Activated CD8-positive, alpha-beta memory T cell treated with anti-CD3 and anti-CD28 coated beads for 1 hour (primary cell): ENCODE measurements at places on chromosomes 5 and 9.

DNA sequence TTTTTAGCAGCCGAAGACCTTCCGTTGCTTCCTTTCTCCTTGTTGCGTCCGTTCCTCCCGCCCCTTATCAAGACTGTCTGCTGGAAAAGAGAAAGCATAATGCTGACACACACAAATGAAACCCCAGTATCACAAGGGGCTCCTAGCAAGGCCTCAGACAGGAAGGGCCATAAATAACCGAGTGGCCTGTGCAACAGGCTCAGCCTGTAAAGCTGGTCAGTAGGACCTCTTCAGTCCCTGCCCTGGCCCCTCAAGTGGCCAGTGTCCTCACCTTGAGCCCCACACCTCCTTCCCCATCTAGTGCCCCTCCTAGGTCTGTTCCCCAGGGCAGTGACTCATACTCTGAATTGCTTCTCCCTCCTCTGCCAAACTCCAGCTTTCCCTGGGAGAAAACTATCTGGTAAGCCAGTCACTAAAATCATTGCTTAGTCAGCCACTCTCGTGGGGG, 174.6 kb upstream of the IL12B start:
- no peak for DNase-seq

GRCh38 chr5:141889282-141889871, 11.2 kb upstream of the PCDH1 start:
- DNase-seq, result no peak

DNA sequence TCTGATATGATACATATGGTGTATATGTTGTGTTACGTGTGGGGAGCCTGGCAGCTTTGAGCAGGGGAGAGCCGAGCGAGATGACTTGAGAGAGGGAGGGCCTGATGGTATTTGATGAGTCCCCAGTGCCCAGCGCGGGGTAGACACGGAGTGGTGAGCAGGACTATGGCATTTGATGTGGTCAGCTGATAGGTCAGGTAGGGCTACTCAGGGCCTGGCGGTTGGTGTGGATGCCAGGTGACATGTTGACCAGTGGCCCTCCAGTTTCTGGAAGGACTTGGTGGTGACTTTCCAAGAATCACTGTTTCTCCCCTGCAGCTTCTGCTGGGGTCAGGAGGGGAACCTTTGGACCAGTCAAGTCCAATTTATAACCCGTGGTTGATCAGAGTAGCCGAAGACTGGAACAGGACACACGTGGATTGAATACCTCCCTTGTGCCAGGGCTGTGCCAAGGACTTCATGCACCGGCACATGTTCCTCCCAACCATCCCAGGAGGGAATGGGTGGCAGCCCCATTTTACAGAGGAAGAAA, 148.8 kb downstream of the RGS3 start:
- no peak for DNase-seq

- DNase-seq, result no peak
Observed at GRCh38 chr5:177232761-177233160, 70.8 kb downstream of the RAB24 start.

DNA sequence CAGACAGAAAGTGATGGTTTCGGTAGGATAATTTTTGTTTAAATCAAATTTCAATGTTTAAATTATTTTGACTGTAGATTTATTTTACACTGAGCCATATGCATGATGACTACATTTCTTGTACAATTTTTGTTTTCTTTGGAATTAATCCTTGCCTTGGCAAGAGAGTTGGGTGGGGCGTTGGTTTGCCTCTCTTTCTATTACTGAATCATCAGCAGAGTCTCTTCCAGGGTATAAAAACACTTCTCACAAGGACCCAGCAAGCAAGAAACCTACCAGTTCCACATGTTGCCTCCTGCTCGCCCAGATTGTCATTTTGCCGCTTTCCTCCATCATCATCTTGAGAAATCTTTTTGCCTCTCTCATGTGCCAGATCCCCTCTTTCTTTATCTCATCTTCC, 455.0 kb upstream of the DMAC1 start:
- no peak for DNase-seq

GRCh38 chr9:93669958-93670207, 93.5 kb downstream of the PHF2 start:
- no peak for DNase-seq

- DNase-seq, result no peak
Observed at GRCh38 chr9:37921168-37921510, 17.2 kb upstream of the SLC25A51 start.

- no peak for DNase-seq
Observed at GRCh38 chr5:123033157-123033671, 3.3 kb downstream of the PPIC start.

DNA sequence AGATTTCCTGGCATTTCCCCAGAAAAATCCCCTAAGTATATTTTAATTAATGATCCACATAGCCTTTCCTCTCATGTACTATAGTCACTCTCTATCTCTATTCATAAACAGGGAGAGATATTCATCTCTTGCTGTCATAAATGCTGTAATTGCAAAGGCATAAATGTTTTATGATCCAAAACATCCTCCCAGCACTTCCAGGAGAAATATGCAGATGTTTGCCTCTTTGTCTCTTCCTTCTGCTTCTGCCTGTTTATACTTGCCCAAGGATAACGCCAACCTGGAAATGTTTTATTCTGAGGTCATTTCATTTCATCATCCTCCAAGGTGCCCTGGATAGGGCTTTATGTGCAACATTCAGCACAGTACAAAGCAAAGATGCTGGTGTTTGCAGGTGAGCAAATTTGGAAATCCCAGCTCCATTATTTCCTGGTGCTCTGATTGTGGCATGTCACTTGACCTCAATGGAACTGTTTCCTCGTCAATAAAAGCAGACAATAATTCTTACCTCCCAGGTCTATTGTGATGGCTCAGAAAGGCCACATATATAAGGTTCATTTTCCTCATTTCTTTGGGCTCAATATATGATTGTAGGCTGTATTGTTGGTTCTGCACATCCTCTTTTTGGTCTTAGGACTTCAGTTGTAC, 6.9 kb downstream of the TNFSF15 start:
- no peak for DNase-seq

DNA sequence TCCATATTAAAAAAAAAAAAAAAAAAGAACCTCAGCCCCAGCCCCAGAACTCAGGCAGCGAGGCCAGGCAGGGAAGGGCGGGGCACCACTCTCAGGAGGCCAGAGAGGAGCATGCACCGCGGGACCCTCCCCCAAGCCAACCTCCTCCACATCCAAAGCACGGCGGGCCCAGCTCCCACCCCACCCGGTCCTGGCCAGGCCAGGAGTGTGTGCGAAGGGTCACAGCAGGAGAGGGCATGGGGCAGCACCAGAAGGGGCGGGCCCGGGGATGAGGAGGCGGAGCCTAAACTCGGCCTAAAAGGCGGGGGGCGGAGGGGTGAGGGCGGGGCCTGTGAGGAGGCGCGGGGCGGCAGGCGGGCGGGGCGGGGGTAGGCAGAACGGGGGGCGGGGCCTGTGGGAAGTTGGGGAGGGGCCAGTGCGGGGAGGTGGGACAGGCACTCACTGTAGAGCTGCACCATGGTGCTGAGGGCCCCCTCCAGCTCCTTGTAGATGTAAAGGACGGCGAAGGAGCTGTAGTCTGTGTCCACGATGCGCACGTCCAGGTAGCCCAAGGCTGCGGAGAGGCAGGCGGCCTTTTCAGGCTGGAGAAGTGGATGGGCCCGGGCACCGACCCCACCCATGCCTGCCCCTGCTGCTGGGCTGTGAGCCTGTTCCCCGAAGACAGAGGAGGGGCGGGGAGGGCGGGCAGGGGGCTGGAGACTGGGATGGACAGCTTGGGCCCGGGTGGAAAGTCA, 1.2 kb downstream of the LCN15 start:
- no peak for DNase-seq

DNA sequence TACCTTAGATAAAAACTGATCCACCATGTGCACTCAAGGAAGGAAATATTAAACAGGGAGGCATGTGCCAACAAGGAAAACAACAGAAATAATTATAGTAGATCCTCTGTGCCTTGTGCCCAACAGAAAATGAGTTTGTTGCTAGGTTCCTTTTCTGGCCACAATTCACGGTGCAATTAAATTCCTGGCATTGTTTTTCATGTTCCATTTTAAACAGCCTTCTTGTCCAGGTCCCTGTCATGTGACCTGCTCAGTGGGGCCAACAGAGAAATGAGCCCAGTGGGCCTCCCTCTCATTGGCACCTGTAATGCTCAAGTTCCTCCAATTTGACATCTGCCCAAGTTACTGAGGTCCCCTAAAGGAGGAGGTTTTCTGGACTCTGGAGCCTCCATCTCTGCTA, 56.5 kb downstream of the SPOCK1 start:
- DNase-seq, result no peak

DNA sequence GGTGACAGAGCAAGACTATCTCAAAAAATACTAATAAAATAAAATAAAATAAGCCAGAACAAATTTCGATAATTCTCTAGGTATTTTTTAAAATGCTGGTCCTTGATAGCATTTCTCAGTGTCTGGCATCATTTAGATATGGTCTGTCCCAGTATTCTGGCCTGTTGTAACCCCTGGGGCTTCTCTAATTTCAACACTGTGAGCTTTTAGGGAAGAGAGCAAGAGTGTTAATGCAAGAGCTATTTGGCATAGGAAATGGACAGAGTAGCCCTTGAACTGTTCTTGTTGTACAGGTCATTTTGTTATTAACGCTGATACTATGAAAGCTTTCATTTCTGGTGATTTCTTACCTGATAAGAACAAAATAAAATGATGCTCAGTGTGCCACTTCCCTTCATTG, 112.2 kb upstream of the ZNF608 start:
- no peak for DNase-seq

DNA sequence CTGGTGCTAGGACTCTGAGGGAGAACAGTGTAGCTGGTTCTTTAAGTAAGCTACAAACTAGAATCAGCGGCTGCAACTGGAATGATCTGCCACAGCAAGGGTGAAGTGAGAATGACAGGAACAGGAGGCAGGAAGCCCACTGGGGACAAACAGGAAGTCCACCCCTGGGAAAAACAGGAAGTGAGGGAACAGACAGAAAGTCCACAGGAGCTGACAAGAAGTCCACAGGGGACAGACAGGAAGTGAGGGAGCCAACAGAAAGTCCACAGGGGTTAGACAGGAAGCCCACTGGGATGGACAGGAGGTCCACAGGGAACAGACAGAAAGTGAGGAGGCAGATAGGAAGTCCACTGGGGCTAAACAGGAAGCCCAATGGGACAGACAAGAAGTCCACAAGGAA, 15.5 kb downstream of the ADAMTS16 start:
- no peak for DNase-seq

DNA sequence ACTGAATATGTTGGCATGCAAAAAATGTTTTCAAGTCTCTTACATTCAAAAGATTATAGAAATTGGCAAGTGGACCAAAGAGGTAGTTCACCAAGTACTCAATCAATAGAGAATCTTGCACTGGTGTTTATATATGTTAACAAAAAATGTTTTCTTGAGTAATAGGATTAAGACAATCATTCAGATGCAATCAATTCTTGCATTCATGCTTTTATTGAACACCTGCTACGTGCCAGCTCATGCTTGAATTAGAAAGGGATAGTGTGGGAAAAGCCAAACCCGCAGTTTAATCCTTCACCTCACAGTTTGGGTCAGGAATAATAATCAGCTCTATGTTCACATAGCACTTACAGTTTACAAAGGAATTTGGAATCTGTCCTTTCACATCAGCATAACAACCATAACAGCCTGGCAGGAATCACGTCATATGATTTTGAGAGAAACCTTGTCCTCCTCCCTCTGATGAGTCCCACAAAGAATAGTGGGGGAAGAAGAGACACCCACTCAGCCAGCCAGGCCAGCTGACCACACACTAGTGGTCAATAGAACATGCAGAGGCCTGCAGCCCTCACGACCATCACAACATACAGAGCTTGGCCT, 36.8 kb upstream of the FRRS1L start:
- DNase-seq, result no peak

GRCh38 chr9:21543187-21543586, 61.1 kb upstream of the IFNE start:
- DNase-seq, result no peak

DNA sequence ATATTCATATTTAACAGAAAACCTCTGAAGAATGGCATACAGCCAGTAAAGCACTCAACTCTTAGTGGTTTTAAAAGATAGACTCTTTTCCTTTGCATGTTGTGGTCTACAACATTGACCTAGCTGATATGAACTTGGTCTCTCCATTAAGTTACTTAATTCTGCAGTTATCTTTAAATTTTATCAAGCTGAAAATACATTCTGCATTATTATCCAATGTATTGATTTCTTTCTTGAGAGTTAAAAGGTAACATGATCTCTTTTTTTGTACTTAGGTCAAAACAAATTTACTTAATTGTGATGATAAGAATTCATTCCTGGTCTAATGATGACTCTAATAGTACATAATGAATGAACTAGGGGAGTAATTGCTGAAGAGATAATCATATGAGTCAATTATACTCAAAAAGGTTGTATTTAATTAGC, 132.9 kb downstream of the STARD4 start:
- DNase-seq, result no peak

- no peak for DNase-seq
Observed at GRCh38 chr9:71004196-71004595, 117.2 kb downstream of the TRPM3 start.

GRCh38 chr9:88388886-88389605, 802 bp downstream of the SPIN1 start:
- DNase-seq, result no peak

DNA sequence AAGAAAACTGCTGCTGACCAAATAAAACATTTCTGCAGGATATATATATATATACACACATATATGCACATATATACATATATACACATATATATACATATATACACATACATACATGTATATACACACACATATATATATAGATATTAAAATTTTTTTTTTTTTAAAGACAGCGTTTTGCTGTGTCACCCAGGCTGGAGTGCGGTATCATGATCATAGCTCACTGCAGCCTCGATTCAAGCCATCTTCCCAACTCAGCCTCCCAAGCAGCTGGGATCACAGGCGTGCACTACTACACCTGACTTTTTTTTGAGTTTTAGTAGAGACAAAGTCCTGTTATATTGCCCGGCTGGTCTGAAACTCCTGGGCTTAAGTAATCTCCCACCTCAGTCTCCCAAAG, 2.7 kb downstream of the MRPL22 start:
- no peak for DNase-seq

GRCh38 chr5:82886911-82887310, 190.3 kb downstream of the TMEM167A start:
- no peak for DNase-seq

DNA sequence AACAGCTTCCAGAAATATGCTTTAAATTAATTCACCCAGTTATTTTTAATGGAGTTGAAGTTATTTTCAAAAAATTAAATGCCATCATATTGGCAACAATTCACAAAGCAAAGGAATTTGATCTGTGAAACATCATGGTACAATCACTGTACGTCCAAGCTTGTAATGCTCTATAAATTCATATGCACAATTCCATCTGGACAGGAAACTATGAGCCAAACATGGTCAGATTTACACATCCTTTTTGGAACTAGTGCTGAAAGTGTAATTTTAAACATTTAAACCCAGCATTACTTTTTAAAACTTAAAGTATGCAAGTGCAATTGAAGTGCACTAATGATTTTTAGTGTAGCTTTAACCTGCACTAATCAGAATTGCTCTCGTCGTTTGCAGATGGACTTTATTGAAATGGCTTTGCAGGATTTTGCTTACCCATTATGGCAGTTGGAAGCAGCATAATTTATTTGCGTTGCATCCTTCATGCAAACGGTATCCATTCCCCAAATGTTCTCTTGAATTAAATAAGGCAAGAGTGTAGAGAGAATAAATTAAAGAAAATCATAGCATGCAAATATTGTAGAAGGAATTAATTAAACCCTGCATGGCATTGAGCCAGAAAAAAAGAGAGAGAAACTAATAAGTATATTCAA, 21.0 kb upstream of the OR13F1 start:
- no peak for DNase-seq

GRCh38 chr9:121885345-121885901, 207.7 kb downstream of the TTLL11 start:
- DNase-seq, result no peak

GRCh38 chr5:96522635-96523355, 89.7 kb upstream of the PCSK1 start:
- DNase-seq, result no peak
